HCEC 1CT (cell line): ENCODE measurements at places on chromosomes 6 and 20.

- no peak for DNase-seq
Observed at GRCh38 chr20:44176833-44177534, 10.0 kb downstream of the JPH2 start.

DNA sequence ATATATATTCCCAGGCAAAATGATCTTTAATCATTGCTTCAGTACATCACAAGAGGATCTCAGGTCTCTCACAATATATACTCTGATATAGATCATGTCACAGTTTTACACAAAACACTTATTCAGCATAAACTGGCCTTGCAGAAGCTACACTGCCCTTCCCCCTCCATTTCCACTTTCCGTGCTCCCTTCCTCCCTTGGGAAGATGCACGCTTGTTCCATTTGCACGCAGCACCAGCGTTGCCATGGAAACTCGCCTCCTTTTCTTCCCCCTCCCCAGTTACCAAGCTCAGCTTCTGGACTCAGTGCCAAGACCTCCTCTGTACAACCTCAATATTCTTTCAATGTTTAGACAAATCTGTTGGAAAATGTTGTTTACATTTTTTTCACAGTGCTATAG, 154.6 kb downstream of the RFPL4B start:
- DNase-seq: peak; percentile 41

DNA sequence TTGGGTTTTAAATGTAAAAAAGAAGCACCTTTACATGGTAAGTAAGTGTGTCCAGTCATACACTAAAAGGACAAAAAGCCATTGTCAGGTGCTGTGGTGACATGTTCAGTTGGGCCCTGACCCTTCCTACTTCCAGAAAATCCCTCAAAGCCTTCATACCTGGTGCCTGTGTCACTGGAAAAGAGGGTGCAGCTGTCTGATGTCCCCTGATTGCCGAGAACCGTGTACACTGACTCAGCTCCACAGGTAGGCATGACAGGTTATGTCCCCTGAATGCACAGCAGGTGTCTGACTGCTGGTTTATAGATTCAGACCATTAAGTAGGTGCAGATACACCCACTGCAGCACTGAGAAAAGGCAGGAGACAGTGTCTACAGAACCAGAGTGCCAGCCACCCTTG, 99.1 kb downstream of the FOXC1 start:
- no peak for DNase-seq

GRCh38 chr20:38227420-38228360, 32.8 kb downstream of the KIAA1755 start:
- DNase-seq: no peak

DNA sequence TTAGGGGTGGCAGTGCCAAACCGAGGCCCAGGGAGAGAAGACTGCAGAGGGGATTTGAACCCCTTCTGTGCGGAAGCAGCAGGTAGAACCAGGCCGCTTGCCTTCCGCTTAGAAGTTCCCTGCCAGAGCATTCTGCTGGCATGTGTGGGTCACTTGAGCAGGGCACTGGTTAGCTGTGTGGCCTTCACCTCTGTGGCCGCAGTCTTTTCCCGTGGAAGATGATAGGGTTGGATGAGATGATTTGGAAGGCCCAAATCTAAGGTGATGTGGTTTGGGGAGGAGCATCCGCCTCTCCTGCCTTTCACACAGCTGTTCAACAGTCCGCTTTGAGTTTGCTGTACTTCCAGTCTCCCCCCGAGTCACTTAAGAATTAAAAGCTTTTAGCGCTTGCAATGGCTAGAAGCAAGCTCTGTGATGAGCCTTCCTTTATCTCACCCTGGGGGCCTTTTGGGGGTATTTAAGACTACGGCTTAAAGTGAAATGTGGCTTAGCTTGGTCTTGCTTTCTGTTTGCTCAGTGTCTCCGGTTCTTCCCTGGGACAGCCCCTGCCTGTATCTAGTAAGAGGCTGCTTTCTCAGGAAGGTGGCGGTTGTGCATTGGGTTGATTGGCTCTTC, 743 bp downstream of the CMTR1 start:
- no peak for DNase-seq

DNA sequence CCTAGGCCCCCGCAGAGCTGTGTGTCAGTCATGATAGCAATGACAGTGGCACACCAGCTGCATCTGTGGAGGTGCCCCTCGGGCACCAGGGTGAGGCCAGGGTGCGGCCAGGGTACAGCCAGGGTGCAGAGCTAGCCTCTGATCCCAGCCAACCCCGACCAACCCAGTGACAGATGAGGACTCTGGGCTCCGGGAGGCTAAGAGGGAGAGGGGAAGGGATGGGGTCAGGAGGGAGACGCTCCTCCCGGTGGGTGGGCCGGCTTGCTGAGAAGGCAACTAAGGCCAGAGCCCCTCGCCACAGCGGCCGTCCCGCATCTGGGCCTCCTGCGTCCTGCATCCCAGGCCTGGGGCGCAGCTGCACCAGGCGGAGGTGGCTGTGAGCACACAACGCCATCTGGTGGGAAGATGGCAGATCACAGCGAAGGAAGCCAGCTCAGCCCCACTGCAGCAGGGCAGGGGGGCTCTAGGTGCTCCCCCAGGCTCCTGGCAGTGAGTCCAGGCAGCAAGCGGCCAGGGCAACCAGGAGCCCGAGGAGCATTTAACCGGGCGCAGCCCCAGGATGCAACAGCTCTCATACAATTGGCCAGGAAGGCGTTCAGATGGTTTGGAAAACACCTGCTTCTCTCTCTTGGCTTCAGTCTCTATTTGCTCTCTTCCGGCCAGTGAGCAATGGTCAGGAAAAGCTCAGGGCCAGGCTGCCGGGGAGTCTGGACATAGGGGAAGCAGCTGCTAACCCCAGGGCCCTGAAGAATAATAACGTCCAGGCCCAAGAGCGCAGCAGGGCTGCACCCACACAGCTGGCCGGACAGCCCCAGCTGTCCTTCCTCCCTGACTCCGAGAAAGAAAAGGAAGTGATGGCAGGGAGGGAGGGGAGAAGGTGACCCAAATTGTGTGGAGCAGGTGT, 169.4 kb downstream of the TAF4 start:
- peak; percentile 37 for DNase-seq

GRCh38 chr6:13166269-13166668, 162.1 kb downstream of the TBC1D7 start:
- no peak for DNase-seq

DNA sequence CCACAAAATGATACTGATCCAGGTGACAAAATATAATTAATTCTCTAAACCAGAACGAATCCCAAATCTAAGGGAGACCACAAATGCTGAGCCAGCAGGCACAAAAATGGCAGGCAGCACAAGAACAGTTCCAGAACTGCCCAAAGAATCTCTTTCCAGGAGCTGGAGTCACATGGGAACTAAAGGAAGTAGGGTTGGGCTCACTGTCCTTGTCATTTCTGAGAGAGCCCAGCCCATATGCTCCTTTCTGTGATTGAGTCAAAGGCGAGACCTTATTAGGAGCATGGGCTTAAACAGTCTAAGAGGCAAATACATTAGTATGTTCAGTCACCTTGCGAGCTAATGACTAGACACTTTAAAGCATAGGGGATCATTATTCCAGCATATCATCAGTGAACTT, 327.6 kb upstream of the ARID1B start:
- no peak for DNase-seq

DNA sequence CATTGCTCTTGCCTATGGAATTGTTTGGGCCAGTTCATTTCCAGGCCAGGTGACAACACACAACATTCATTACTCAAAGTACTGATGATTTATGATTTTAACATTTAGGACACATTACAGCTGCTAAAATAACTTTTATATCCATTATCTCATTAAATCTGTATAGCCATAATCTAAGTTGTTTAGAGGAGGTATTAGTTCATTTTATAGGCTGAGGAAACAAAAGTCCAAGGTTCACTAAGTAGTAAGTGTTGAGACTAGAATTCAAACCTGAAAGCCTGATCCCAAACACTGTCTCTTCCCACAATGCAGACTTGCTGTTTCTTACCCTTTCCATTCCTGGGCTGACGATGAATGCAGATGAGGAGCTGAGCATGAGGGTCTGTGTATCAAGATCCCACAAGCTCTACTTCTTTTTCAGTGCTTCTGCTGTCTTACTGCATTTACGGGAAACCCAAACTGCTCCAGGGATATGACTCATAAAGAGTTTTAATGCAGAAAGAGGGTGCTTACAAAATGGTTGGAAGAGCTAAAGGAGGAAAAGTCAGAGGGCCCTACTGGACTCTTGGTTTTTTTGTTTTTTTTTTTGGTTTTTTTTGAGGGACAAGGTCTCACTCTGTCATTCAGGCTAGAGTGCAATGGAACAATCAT, 17.9 kb downstream of the TENT5A start:
- DNase-seq: no peak

DNA sequence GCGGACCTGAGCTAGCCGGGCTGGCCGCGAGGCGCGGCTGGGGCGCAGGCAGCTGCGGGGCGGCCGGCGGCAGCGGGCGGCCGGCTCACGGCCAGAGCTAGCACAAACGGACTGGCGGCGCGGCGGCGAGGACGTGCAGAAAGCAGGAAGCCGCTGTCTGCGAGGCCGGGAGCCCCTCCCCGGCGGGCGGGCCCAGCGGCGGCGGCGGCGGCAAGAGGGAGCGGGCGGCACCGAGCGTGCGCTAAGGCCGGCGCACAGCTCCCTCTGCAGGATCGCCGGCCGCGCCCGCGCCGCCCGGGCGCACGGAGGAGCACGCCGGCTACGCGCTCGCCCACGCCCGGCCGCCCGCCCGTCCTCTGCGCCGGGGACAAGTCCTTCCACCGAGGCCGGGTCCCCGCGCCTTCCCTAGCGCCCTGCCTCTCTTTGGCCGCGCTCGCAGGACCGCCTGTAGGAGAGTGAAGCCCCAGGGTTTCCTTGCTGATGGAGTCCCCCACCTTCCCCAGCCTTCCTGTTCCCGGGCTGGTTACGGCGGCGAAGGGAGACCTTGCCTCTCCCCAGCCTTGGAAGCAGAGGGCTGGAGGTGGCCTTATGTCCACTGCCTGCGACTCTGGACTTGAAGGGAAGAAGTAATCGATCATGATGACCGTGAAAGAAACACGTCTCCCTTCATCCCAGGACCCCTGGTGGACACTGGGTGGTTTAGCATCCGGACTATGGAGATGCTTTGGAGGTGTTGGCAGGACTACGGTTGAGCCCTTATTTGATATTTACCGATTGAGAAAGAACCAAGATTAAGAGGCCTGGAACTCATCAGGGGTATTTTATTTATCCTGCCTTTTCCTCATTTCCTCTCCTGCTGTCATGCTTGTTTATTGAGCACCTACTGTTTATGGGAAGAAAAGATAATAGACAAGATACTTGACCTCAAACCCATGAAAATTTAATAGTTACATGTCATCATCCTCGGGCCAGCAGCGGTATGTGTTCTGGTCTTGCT, at the start of gene PREP:
TSS of gene PREP (minus strand) at position 144 of the 997 bp plus-strand sequence. CDS start 191 bp downstream, outside the sequence.
- peak; percentile 94 for DNase-seq

DNA sequence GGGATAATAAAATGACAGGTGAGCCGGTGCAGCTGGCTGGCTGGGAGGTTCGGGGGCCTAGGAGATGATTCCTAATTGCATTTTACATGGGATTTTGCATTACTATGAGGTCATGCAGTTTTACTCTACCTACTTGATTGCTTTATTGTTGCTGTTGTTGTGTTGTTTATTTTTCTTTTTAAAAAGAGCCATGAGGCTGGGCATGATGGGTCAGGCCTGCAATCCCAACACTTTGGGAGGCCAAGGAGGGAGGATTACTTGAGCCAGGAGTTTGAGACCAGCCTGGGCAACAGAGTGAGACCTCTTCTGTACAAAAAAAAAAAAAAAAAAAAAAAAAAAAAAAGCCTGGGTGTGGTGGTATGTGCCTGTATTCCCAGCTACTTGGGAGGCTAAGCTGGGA, 104.8 kb downstream of the GJA1 start:
- DNase-seq: no peak
